ENCODE measurements at places on chromosomes 2 and 18.

DNA sequence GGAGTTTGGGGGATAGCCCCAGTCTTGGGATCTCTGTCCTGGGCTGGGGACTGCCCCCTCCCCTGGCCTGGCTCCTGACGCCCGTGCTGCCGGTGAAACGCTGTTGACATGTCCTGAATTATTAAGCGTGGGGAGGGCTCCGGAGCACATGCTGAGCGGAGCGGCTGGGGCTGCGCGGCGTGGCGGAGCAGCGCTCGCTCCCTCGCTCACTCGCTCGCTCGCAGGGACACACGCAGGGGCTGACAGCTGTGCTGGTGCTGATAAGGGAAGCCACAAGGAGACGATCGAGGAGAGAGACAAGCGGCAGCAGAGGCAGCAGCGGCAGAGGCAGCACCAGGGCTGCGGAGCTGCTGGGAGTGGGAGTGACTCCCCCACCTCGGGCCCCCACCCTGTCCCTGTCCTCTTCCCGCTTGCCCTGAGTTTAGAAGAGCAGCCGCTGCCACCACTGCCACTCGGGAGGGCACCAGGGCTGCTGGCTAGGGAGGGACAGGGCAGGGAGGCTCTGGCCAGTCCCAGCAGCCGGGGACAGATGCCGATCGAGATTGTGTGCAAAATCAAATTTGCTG, at the start of gene ASIC4:
TSS of gene ASIC4 (plus strand) at position 287 of the 566 bp plus-strand sequence. CDS start at position 530, 243 bp downstream.
- no peak for DNase-seq

- DNase-seq: no peak
These were observed 20.7 kb upstream of the TTN start for GRCh38 chr2:178827739-178828485.

DNA sequence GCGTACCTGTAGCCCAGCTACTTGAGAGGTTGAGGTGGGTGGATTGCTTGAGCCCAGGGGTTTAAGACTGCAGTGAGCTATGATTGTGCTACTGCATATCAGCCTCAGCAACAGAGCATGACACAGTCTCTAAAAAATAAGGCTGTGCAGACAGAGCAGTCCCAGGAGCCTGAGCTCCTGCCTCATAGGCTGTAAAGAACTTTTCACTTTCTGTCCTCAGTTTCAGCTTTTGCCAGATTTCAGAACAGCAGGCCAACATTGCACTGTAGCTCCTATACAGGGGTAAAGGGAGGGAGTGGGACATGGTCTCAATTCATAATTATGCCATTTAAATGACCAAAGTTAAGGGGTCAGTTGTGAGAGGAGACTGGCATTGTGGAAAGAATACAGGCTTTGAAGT, 150.6 kb downstream of the GALNT1 start:
- no peak for DNase-seq

- DNase-seq: no peak
These were observed 37.9 kb upstream of the ASB1 start for GRCh38 chr2:238388794-238389193.

- no peak for DNase-seq
These were observed 26.5 kb downstream of the BCL2 start for GRCh38 chr18:63292831-63293683.

DNA sequence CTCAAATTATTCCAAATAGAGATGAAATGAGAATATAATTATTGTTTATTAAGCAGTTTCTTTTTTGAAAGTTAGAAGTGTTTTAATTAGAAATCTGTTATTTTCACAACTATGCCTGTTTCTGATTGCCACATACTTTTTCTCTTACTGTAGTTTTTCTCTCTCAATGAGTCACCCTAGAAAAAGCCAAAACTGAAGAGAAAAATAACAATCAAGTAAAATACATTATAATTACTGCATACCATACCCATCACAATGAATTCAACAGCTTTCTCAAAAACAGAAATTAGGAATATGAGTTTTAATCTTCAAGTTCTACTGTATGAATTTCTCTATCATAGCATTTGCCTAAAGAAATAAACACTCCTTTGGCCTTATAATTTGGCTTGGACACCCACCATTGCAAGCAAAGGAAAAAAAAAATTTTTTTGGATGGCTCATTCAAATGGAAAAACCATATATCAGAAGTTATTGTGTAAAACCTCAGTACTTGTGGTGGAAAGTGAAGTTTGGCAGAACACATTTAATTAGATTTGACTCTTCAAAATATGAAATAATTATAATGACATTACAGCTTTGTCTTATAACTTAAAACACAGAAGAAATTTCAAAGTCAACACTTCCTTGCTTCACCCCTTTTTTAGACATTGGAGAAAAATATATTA, 138.5 kb downstream of the DYM start:
- DNase-seq: no peak

DNA sequence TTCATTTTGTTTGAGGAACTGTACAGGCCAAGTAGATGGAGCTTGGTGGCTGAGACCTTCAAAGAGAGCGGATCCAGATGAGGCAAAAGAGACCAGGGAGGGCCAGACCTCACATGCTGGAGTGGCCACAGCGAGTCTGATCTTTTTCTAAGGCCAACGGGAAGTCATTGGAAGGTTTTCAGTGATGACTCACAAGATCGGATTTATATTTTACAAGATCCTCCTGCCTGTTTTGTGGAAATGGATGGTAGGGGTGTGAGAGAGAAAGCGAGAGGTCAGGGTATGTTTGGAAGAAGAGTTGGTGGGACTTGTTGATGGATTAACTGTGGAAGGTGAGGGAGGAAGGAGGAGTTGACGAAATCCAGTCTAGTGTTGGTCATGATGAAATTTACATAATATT, 44.6 kb upstream of the TUBA3D start:
- no peak for DNase-seq

GRCh38 chr2:227796045-227796711, 17.5 kb upstream of the CCL20 start:
- DNase-seq: no peak

- no peak for DNase-seq
These were observed 90.3 kb upstream of the SESTD1 start for GRCh38 chr2:179354739-179355537.

DNA sequence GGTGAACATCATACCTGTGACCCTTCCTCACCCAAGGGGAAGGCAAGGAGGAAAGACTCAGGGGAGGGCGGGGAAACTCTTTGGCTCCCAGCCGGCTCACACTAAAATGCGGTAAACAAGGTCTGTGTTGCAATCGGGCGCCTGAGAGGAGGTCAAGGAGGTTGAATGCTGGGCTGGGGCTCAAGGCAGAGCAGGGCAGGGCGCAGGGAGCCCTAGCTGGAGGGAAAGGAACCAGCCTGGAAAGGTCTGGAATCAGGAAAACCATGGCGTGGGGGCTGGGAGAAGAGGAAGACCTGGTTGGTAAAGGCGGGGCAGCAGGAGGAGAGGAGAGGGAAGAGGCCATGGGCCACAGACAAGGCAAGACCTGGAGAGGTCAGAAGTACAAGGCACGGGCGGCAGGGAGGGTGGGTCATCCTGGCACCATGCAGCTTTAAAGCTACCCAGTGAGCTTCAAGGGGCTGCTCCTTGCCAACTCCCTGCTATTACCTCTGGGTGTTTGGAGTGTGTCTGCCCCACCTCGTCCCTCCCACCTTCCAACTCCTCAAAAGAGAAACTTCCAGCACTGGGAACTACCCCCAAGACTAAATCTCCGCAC, 4.8 kb upstream of the TMEM37 start:
- no peak for DNase-seq

DNA sequence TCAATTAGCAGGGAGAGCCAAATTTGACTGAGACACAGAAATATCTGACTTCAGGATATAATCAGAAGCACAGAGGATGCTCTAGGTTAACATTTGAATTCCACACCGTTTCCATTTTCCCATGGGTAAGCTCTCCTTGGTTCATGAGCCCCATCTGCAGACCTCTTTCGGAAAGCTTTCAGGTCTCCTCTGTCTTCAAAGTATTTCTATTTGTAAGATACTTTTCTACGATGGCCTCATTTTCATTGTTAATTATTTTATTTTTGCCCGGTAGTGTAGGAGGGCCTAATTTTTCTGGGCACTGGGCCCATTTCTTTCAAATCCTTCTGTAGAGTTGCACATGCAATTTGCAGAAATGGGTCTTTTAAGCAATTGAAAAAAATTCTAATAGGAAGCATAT, 53.8 kb downstream of the LRPPRC start:
- no peak for DNase-seq

GRCh38 chr2:46528880-46529279, 49.5 kb downstream of the TMEM247 start:
- DNase-seq: no peak

- no peak for DNase-seq
These were observed 312.8 kb upstream of the EPAS1 start for GRCh38 chr2:45984366-45984765.

DNA sequence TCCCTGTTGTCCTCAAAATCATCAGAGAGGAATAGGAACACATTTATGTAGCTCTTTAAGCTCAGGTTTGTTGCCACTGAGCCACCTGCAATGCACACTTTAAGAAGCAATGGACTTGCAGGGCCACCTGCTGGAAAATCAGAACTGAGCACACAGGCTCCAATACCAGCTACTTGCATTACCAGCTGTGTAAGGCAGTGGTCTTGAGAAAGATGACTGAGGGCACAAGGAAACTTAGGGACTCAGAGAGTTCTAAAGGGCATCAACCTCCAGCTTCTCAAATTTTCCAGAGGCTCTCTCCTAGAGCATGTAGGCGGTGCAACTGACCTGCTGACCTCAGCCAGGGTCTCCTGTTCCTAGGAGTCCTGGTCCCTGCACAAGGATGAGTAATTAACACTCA, 2.5 kb upstream of the CNDP2 start:
- DNase-seq: no peak

DNA sequence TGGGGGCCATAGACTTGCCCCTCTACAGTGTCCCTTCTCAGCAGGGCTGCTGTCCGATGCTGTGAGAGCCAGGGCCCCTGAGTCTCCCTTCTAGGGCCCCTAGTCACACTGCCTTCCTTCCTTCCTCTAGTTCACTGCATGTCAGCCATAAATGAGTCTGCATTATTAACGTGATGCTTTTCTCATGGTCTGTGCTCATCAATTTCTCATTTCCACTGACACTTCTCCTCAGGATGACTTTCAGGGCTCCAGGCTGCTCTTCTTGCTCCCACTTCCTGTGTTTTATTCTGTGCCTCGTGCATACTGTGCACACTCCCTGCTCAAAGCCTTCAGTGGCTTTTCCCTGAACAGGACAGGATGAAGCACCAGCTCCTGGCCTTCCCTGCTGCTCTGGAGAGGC, 146.5 kb downstream of the FAM210A start:
- no peak for DNase-seq

DNA sequence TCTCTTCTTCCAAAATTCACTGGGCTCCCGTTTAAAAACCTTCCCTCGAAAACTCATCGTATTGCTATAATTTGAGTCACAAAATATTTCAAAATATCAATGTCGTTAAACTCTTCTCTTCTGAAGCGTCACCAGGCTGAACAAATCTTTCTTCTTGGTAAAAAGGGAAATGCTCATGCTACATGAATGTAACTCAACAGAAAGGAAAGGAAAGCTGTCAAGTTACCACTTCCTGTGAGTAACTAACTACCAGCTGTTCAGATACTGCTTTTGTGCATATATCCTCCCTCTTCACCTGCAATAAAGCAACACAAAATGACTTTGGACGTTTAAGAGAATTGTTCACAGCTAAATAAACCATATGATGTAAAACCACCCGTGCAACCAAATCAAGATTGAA, 95.4 kb downstream of the DOCK10 start:
- DNase-seq: no peak

GRCh38 chr18:68660354-68661183, 54.3 kb downstream of the TMX3 start:
- DNase-seq: no peak

GRCh38 chr18:24112874-24113615, 25.8 kb upstream of the CABYR start:
- no peak for DNase-seq

GRCh38 chr2:111052621-111053020, 68.1 kb upstream of the BCL2L11 start:
- DNase-seq: no peak

GRCh38 chr2:98807221-98807620, 76.3 kb upstream of the MGAT4A start:
- DNase-seq: no peak

DNA sequence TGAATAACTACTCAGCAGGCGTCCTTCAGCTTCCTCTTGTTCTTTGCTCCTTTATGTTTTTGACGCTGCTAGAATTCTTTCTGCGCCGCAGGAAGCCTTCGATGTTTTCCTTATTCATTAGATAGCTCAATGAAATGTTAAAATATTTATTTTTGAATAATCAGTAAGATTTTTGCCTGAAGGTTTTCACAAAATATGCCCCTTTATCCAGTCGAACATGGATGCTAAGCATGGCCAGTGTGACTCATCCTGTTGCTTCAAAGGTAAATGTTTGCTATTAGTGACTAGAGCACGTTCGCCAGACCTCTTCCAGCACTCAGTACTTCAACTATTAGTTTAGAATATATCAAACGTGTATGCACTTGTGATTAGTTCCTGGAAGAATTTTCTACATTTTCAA, 7.6 kb upstream of the MEIS1 start:
- no peak for DNase-seq

- no peak for DNase-seq
These were observed 573.5 kb downstream of the DSC3 start for GRCh38 chr18:30469091-30469490.

DNA sequence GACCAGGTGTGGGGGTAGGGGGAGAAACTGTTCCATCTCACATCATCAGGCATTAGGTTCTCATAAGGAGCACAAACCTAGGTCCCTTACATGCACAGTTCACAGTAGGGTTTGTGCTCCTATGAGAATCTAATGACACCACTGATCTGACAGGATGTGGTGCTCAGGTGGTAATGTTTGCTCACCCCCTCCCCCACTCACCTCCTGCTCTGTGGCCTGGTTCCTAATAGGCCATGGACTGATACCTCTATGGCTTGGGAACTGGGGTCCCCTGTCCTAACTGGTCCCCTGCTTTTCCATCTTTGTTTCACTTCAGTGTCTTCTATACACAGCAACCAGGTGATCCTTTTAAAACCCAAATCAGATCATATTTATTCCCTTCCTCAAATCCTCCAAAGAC, 267.8 kb downstream of the TNS1 start:
- no peak for DNase-seq

GRCh38 chr18:44098551-44099098, 582.1 kb upstream of the SETBP1 start:
- DNase-seq: no peak

GRCh38 chr2:41880561-41881243, 167.1 kb upstream of the PKDCC start:
- DNase-seq: no peak

DNA sequence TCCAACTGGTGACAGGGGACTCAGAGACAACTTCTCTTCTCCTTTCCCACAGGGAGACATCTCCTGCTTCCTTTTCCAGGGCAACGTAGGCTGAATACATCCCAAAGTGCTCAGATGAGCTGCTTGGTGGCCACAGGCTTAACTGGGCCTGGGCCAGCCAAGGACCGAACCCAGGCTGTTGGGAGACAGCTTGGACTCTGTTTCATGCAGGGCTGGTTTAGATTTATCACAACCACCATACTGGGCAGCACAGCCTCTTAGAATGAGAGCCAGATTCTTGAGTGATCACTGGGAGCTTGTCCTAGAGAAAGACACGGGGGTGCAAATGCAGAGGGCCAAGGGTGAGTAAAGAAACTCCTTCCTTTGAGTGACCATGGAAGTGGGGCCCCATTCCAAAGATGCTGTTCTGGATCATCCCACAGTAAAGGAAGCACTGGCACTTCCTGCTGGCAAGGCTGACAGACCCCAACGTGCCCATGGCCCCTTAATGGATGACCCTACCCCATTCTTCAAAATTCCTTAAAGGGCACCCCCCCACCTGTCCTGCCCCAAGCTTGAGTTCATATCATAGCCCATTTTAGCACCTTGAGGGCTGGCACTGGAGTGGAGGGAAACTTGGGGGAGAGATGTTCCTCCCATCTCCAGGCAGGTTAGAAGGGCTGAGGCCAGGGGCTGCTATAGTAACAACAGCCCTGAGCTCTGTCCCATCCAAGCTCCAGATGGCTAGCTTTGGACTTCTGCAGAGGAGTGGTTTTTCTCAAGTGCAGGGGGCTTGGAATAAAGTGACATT, 84.1 kb downstream of the CAPN13 start:
- no peak for DNase-seq

Data from stimulated activated CD4-positive, alpha-beta T cell treated with anti-CD3 and anti-CD28 coated beads, Interleukin-1b, Interleukin-23, amount 100 ng/mL, for 24 hours (primary cell).